ENCODE measurements at places on chromosomes 16 and 17.

GRCh38 chr16:77211880-77212740, 12.9 kb downstream of the SYCE1L start:
- DNase-seq: no peak

GRCh38 chr17:61289408-61290385, 109.9 kb upstream of the TBX2 start:
- DNase-seq: no peak

GRCh38 chr17:27456681-27457359, 572 bp downstream of the KSR1 start:
- no peak for DNase-seq

DNA sequence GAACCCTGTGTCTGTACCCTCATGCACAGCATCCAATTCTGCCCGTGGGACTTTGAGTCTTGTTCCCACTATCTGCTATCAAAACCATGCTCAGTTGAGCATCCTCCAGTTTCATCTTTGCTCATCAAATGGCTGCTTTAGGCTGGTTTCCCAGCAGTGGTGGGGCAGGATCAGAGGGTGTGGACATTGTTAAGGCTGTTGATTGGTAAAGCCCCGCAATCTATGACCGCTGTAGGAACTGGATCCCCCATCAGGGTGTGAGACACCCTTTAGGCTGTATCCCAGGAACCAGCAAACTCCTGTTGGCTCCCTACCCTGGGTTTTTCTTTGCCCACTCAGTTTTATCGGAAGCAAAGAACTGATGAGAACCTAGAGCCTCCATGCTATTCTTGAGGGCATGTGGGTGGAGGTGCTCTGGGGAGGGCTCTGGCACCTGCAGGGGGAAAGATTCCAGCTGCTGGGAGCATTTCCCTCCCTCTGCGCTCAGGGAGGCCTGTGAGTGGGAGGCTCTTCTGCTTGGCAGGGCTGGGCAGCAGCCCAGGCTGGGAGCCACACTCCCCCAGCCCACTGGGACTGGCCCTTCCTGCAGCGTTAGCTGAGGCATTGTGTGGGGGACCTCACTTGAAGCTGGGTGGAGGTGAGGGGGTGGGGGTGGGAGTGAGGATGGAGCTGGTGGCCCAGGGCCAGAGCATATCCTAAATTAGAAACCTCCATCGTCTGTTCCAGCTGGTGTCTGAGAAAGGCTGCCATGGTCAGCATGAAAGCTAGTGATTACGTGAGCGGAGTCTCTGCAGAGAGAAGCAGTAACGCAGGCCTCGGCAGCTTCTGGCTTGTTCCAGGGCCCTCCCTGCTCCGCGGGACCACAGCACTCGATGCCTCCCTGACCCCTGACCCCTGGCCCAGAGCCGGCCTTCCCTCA, 160.6 kb downstream of the IRF8 start:
- no peak for DNase-seq

Data from non-pigmented ciliary epithelial cell (primary cell).